ENCODE measurements at places on chromosomes 5 and 9.

DNA sequence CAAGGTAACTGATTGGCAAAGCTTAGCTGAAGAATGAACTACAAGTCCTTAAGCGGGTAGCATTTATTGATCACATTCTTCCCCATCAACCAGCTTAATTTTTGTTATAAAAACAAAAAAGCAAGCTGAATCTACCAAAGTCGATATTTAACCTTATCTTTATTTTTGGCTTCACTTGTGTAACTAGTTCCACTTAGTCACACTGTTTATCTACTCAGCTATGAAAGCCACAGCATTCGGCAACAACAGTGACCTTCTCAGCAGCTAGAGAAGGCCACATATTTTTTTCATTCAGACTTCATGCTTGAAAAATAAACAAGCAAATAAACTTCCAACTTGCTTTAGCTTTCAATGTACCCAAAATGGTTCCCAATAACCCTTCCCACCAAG is 69.4 kb downstream of the KLHL3 start:
- peak; percentile 43 for DNase-seq

DNA sequence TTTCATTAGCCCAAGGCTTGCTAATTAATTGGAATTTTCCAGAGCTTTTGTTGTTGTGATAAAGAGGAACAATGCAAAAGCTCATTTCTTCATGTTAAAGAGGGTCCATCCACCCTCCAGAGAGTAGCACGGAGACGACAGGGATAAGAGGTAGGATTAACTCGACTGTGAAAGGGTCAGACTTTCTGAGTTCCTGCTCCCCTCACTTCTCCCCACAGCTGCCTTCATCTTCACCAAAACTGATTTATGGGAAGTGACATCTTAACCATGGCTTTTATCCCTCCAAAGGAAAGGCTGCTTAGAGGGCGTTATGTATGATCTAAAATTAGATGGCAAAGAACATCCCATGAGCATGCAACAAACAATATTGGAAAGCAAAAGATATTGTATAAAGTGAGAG is 135.5 kb downstream of the GLIS3 start:
- DNase-seq: no peak

- peak; percentile 68 for DNase-seq
Measured at GRCh38 chr9:20356403-20357036, 265.8 kb downstream of the MLLT3 start.

GRCh38 chr9:12194731-12195130 is 498.5 kb upstream of the TYRP1 start:
- no peak for DNase-seq

DNA sequence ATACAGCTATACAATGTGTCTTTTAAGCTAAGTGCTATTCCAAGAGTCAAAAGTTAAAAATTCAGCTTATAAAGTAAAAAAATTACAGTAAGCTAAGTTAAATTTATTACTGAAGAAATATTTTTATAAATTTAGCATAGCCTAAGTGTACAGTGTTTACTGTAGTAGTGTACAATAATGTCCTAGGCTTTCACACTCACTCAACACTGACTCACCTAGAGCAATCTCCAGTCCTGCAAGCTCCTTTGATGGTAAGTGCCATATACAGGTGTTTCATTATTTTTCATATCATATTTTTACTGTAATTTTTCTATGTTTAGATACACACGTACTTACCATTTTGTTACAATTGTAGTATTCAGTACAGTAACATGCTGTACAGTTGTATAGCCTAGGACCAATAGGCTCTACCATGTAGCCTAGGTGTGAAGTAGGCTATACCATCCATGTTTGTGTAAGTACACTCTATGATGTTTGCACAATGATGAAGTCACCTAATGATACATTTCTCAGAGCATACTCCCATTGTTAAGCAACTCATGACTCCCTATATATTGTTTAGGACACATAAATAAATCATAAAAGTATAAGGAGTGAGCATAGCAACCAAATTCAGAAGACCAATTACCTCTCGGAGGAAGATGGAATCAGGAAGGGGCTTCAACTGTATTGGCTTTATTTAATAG is 165.1 kb upstream of the SLC30A5 start:
- DNase-seq: no peak
